Kidney (tissue), 22 donors: ENCODE measurements at places on chromosomes 1 and 21. TPM values are rescaled to one million over a fixed set of nuclear protein-coding genes. Genes with fewer than 3 reads are reported as not detected.

Gene OR2L5
- not detected for polyA plus RNA-seq

- no peak for DNase-seq
Observed at GRCh38 chr1:212452323-212453155, 19.8 kb downstream of the NENF start.

- no peak for DNase-seq
Observed at GRCh38 chr1:37012226-37012625, 22.1 kb downstream of the GRIK3 start.

GRCh38 chr21:32587651-32588050, 2.3 kb upstream of the TCP10L start:
- DNase-seq: no peak

- DNase-seq: no peak
Observed at GRCh38 chr1:211553549-211553948, 25.4 kb downstream of the SLC30A1 start.
